ENCODE measurements at places on chromosomes 3 and 15. TPM values are rescaled to one million over a fixed set of nuclear protein-coding genes. Genes with fewer than 3 reads are reported as not detected.

The MYZAP gene
- total RNA-seq = 1.2 TPM

The SKIC8 gene
- 84.0 TPM for total RNA-seq

The SPINT1 gene
- 0.85 TPM for total RNA-seq

The CLCN2 gene
- total RNA-seq = 5.8 TPM

The CELF6 gene
- 0.13 TPM for total RNA-seq

The CPEB1 gene
- total RNA-seq = 2.9 TPM

The RTP3 gene
- total RNA-seq = not detected

The FEZF2 gene
- total RNA-seq = not detected

The TF gene
- 0.69 TPM for total RNA-seq

Measured in A549 treated with CORT108297 at 1 μM for 4 hours (cell line).